ENCODE measurements at places on chromosomes 4 and X. TPM values are rescaled to one million over a fixed set of nuclear protein-coding genes. Genes with fewer than 3 reads are reported as not detected.

The ZAR1 gene
- not detected for total RNA-seq

The XAGE2 gene
- total RNA-seq = 0.50 TPM

The TMEM156 gene
- 0.72 TPM for total RNA-seq

The SMIM10L2A gene
- total RNA-seq = 14.4 TPM

The RAPGEF2 gene
- total RNA-seq = 78.3 TPM

Data from spinal cord (tissue), 10 donors.